Dermis blood vessel endothelial cell (primary cell): ENCODE measurements at places on chromosomes 3 and 15. TPM values are rescaled to one million over a fixed set of nuclear protein-coding genes. Genes with fewer than 3 reads are reported as not detected.

Gene TTLL13
- total RNA-seq, result 0.09 and 0.17 TPM in 2 replicates

Gene DUOXA2
- not detected in 2 replicates for total RNA-seq

Gene GP9
- total RNA-seq, result not detected in 2 replicates

Gene RGMA
- 0.34 and 0.47 TPM in 2 replicates for total RNA-seq

DNA sequence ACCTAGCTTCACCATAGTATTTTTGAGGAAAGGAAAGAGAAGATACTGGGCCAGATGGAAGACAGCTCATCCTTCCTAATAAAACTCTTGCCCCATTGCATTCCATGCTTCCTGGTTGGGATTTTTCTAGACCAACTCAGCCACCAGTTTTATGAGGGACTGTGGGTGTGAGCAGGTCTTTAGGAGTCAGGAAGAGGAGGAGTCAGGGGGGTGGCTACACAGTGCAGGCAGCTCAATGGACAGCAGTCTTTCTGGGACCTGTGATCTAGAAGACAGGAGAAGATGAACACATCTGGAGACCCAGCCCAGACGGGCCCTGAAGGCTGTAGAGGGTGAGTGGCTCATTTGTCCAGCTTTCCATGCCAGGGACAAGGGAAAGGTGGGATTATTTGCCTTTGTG lies at the start of gene NOX5:
NOX5 (plus strand) TSS at position 242 of the 400 bp plus-strand sequence; CDS start at position 283, 41 bp downstream.
- no peak for DNase-seq

GRCh38 chr15:78343276-78344060 lies 3.3 kb downstream of the CRABP1 start:
- no peak for DNase-seq

DNA sequence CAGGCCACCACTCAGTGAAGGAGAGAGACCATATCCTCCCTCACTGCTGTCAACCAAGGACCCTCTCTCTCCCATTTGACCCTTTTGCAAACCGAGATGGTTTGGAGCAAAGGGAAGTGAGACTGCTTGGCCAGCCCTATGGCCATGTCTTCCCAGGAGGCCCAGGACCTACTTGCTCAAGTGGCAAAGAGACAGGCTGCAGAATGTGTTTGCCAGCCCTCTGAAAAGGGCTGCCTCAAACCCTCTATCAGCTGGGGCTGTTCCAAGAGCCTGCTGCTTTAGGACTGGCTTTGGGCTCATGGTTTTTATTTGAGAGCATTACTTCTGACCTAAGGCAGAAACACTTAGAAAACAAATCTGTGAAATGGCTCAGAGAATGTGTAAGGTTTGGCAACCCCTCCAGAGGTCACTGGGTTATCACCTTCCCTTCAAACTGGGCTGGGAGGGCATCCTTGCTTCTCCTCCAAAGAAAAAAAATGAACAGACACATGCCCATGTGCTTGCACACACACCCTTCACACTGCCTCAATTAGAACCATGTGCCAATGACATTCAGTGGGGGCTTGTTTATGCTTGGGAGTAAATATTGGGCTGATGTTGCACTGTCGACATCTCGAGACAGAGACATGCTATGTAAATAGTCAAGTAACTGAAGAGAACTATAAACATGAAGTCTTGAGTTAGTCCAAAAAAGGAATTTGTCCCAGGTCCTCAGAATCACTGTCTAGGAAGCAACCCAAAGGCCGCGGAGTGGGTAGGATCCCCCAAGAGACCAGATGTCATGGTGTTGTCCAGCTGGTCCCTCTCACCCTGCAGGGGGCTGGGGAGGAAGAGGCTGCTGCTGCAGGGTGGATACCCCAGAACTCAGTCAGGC lies 49.8 kb upstream of the CTDSPL start:
- DNase-seq, result no peak
